ENCODE measurements at places on chromosomes 5 and 9. TPM values are rescaled to one million over a fixed set of nuclear protein-coding genes. Genes with fewer than 3 reads are reported as not detected.

The TMEM174 gene
- polyA plus RNA-seq, result not detected

The ZBED3 gene
- polyA plus RNA-seq, result 21.7 TPM

The HDAC3 gene
- polyA plus RNA-seq, result 117 TPM

The TMOD1 gene
- 219 TPM for polyA plus RNA-seq

The BARHL1 gene
- polyA plus RNA-seq, result not detected

- no peak overlapping the region for H3K4me3 ChIP-seq
Measured at GRCh38 chr5:166562246-166562645, 1729.2 kb upstream of the WWC1 start.

DNA sequence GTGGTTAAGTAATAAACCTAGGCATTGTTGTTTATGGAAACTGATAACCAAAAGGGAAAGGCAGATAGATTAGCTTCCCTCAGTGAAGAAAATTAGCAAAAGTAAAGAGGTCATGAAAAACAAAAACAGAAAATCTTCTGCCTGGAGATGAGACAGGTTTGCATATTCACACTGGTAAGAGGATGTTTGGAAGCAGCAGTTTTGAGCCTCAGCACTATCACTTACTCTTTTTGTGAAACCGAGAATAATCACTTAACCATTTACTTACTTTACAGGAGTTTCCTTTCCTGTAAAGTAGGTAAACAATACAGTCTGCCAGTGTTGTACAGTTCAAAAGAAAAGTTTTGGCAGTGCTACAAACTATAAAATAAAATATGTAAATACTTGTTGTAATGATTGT, 35.5 kb upstream of the EMB start:
- no peaks in the 10 kb centered on the region for H3K4me1 ChIP-seq
- H3K36me3 ChIP-seq, result no peaks in the 10 kb centered on the region
- H3K27ac ChIP-seq, result no peak overlapping the region
- DNase-seq, result no peak
- H3K27me3 ChIP-seq, result no peaks in the 10 kb centered on the region
- no peak overlapping the region for H3K4me3 ChIP-seq

GRCh38 chr5:179577286-179577960, 27.1 kb downstream of the RUFY1 start:
- H3K27me3 ChIP-seq, result no peaks in the 10 kb centered on the region
- no peak for DNase-seq
- H3K27ac ChIP-seq, result no peak overlapping the region
- peaks cover 18% of the 10 kb centered on the region for H3K36me3 ChIP-seq
- no peak overlapping the region for H3K4me3 ChIP-seq

DNA sequence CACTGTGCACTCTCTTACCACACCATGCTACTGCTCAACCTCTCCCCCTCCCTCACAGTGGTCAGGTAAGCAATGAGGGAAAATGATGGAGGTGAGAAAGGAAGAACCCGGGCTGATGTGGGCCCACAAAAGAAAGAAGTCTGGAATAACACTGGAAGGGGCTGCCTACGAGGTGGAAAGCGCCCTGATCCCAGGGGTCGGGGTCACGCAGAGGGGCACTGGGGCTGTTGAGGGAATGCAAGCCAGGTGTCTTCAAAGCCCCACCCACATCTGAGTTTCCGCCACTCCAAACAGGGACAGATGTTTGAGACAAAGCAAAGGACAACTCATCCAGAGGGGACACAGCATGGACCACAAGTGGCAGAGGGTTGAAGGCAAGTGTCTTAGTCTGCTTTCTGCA, 4.2 kb downstream of the TNIP1 start:
- DNase-seq, result no peak
- H3K4me3 ChIP-seq, result no peak overlapping the region
- H3K4me1 ChIP-seq, result peaks cover 4% of the 10 kb centered on the region
- no peak overlapping the region for H3K27ac ChIP-seq
- no peaks in the 10 kb centered on the region for H3K36me3 ChIP-seq

All from cardiac muscle cell (in vitro differentiated cells and primary cell).